Aorta (tissue), 5 donors: ENCODE measurements at places on chromosomes 7 and 10. TPM values are rescaled to one million over a fixed set of nuclear protein-coding genes. Genes with fewer than 3 reads are reported as not detected.

DNA sequence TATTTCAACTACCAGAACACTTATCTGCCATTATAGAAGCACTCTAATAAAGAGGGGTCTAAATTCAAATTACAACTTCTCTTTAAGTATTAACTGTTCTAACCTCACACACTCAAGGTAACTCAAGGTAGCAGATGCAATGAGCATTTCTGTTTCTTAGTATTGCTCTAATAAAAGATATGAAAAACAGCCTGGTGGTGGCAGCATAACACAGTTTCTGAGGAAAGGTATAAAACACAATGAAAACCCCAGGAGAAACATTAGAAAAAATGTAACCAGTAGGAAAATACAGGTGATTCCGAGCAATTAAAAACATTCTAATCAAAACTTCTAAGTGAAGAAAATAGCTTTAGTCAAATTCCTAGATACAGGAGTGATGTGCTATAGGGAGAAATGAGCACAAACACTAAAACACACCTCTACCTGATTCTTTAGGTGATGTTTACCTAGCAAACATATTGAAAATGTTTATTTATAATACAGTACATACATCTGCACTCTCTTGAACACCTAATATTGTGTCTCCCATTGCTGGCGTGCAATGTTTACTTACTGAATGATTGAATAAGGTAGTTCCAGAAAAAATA is 3.5 kb downstream of the MKRN1 start:
- no peak for DNase-seq

DNA sequence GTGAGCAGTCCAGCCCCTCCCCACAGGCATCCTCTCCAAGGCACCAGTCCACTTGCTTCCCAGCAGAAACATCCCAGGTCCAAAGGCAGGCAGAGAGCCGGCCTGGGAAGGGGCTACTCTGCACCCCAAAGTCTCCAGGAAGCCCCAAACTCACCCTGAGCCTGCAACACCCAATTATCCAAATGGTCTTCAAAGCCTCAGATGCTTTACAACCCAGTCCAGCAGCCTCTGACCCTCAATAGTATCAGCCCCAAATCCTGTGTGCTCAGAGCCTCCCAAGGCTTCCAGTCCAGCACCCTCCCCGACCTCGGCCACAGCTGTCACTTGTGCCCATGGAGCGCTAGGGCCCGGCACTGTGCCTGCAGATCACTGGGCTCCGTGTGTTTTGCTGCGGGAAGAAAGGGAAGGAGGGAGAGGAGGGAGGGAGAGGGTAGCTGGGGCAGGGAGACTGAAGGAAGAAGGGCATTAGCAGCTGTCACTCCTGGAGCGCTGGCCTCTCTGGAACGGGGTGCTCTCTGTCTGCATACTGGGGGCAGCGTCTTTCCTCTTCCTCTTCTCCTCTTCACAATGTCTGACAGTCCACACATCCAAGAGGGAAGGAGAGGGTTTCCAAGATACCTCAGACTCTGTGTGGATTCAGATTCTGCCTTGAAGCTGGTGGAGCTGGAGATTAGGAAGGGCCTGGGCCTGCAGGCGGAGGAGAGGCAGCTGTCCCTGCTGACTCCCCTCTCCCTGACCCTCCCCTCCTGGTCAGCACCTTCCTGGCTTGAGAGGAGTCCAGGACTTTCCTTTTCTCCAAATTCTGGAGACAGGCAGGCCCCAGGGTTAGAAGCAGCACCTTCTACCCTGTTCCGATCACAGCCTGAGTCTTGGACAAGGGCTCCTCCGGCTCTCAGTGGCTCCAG is 13.2 kb downstream of the CALML5 start:
- DNase-seq, result no peak

GRCh38 chr7:33459340-33459751 is 330.0 kb downstream of the BBS9 start:
- no peak for DNase-seq

DNA sequence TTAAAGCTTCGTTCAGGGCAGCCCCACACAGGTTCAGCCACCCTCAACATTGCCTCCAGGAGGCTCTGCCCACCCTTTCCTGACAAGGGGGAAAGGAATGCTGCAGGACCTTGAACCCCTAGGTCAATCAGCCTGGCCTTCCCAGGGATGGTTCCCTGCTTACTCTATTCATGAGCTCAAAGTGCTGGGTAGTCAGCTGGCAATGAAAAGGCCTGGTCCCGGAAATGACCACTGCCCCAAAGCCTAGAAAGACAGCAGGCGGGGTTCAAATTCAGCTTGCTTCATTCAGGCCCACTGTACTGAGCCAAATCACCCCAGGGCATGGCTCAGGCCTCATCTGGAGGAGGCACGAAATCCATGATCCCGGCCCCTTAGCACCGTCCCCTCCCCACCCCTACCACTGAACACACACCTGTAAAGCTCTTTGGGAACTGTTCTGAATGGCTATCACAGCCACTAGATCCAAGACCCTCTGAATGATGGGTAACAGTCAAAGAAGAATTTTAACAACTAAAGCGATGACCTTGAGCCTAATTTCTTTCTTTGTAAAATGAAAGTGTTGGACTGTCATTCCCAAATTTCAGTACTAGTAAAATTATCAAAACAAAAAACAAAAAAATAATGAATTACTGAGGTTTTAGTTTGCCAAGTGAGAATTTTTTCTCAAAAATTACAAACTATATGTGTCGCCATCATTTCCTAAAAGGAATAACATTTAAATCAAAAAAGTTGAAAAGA is 1.0 kb downstream of the URGCP start:
- no peak for DNase-seq

DNA sequence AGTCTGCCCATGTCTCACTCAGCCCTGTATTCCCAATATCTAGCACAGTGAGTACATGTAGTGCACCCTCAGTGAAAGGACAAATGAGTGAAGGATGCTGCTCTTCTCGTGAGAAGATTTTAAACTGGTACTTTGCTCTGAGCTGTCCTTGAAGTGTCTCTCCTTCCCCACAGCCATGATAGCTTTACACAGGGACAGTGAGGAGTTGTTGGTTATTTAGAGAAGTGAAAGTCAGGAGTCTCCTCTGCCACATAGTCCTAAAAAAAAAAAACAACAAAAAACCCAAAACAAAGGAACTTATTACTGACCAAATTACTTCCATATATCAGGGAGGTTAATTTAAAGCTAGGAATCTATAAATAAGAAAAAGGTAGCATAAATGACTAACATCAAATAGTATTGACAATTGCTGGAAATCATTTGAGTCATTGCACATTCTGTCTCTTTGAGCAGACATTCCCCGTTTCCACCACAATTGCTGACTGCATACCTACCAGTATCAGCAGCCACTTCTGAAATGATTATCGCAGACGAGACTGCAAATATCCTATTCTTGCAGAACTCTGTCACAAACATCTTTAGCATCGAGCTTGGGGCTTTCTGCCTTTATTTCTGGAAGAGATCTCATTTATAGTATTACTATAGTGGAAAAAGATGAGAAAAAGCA is 202.1 kb downstream of the PTEN start:
- DNase-seq, result no peak

DNA sequence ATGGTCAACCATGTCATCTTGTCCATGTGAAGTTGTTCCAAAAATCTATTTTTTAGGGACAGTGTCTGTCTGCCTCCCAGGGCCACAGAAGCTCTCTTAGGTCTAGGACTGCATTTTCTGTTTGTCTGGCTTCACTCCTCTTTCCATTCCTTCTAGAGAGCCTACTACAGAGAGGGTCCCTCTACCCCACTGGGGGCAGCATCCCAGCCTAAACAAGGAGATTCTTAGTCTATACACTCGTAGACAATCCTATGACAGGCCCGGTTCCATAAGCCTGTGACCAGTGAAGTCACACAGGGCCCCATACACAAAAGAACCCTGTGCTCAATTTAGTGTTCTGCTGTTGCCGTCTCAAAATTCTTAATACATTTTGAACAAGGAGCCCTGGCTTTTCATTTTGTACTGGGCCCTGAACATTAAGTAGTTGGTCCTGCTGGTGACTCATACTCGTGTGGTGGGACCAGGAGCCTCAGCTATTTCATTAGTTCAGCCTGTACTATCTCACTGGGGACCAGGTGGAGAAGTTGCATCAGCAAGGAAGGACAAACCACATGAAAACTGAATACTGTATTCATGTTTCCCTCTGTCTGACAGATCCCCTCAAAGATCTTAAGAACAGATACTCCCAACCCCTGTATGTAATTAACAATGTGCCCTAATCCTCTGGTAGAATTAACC is 23.5 kb upstream of the FAM180A start:
- DNase-seq, result no peak

DNA sequence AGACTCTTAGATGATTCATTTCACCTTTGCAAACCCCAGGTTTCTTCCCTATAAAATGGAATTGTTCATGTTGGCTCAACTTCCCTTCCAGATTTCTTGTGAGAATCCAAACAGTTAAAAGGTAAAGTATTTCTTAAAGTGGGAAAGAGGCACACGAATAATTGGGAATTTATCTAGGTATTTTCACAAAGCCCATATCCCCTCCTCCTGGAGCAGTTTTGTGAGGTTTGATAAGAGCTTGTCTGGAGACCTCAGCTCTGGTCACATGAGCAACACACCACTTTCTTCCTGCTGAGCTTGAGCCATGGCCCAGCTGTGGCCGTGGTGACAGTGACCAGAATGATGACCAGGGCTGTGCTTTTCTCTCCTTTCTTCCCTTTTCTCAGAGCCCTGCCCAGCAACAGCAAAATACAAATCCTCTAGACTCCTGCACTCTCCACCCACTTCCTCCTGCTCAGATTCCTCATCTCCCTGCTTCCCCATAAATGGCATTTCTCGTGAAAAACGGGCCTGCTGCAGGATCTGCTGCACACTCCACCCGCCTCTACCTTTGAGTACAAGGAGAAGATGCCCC is 87.7 kb downstream of the PIK3CG start:
- no peak for DNase-seq

DNA sequence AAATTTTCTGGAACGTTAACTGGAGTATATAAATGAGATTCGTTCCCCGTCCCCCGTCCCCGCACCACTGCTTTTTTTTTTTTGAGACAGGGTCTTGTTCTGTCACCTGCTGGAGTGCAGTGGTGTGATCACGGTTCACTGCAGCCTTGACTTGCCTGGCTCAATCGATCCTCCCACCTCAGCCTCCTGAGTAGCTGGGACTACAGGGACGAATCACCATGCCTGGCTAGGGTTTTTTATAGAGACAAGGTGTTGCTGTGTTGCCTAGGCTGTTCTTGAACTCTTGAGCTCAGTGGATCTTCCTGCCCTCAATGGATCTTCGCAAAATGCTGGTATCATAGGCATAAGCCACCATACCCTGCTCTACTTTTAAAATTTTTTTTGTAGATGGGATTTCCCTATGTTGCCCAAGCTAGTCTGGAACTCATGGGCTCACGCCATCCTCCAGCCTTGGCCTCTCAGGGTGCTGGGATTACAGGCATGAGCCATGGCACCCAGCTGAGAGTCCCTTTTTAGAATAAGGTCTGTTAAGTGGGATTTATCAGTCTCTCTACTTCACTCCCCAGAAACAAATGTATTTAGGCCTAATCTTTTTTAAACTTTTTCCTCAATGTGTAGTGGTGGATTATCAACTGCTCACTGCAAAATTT is 122.9 kb downstream of the LYZL1 start:
- DNase-seq, result no peak

OR2A5 gene
- not detected for total RNA-seq

CD36 gene
- 138 TPM for total RNA-seq

NKX2-3 gene
- not detected for total RNA-seq

SEMA4G gene
- total RNA-seq, result 1.5 TPM

ELN gene
- total RNA-seq, result 556 TPM
